Breast epithelium (tissue), 4 donors: ENCODE measurements at places on chromosomes 3 and 15. TPM values are rescaled to one million over a fixed set of nuclear protein-coding genes. Genes with fewer than 3 reads are reported as not detected.

Gene SLC30A4
- total RNA-seq: 5.9 TPM

Gene LRRC31
- total RNA-seq: 0.29 TPM

Gene FRMD5
- total RNA-seq: 1.6 TPM

DNA sequence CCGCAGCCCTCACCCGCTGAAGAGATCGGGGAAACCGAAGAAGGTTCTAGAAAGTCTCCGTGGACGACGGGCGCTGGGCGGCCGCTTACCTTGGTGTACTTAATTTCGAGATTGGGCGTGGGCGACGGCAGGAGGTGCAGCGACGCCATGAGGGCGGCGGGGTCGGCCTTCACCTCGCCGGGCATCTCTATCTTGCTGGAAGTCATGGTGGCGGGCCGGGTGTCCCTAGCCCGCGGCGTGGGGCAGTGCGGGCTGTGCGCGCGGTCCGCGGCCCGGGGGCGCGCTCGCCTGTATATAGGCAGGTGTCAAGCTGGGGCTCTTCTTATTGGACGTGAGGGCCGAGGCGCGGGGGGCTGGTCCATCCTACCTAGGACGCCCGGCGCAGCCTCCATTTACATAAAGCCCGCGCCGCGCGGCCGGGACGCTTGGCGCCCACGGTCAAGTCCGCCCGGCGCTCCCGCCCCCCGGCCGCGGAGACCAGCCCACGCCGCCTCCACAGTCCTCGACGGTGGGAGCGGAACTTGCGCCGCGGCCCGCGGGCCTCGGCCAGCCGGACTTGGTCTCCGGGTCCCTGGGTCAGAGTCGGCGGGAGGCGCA, at the start of gene ALDH1A2:
ALDH1A2 (minus strand) TSS at position 267 of the 597 bp plus-strand sequence; CDS start at position 206, 61 bp downstream.
- no peak for DNase-seq

DNA sequence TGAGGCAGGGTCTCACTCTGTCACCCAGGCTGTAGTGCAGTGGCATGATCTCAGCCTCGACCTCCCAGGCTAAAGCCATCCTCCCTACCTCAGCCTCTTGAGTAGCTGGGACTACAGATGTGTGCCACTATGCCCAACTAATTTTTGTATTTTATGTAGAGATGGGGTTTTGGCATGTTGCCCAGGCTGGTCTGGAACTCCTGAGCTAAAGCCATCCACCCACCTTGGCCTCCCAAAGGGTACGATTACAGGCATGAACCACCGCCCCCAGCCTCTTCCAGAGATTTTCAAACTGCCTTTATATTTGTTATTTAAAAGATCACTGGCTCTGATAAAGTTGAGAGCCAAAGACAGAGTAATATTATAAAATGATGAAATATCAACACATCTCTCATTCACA, 37.3 kb downstream of the BSN start:
- no peak for DNase-seq

DNA sequence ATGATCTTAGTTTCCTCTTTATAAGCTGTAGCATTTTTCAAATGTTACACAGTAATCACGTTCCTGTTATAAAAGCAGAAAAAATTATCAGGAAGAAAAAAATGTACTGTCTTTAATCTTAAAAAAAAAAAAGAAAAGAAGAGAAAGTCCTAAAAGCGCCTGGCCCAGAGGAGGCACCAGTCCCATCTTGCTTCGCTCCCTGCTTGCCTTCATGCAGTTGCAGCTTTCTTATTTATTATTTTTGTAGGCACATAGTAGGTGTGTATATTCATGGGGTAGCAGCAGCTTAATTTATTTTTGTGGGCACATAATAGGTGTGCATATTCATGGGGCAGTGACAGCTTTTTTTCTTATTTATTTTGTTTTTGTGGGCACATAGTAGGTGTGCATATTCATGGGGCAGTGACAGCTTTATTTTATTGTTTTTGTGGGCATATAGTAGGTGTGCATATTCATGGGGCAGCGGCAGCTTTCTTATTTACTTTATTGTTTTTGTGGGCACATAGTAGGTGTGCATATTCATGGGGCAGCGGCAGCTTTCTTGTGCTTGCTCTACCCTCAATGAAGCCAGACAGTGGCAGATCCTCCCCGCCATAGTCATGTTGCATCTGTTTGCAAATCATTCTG, 5.5 kb upstream of the EHD4 start:
- DNase-seq: peak; percentile 6

GRCh38 chr3:58659051-58659675, 7.4 kb downstream of the FAM3D start:
- peak; percentile 59 for DNase-seq

DNA sequence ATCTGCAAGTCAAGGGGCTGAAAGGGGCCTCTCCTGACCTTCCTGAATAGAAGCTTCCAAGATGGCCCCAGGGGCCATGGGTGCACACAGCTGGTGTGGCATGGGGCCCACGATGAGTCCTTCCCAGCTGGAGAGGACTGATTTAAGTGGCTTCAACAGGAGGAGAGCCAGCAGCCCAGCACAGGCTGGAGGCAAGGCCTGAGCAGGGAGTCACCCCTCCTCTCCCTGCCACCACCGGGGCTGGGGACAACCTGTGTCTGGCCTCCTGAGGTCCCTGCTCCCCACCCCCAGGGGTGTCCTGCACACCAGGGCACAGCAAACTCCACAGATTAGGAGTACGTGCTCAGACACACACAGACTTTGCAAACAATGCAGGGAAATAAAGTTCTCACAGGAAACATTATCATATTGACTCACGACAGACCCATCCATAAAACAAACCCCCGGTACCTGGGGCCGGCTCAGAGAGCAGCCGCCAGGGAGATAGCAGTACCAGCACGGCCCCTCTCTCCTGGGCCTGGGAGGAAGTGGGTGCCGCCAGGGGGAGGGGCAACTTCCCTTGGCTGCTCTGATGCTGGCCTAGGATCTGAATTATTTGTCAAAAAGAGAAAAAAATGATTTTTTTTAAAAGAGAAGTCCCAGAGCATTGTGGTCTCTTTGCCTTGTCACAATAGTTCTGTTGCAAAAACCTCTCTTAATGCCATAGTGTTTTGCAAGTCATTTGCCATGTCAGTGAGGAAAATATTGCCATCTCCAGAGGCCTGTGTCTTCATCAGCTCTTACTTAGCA, 21.9 kb upstream of the TSEN2 start:
- DNase-seq: no peak

DNA sequence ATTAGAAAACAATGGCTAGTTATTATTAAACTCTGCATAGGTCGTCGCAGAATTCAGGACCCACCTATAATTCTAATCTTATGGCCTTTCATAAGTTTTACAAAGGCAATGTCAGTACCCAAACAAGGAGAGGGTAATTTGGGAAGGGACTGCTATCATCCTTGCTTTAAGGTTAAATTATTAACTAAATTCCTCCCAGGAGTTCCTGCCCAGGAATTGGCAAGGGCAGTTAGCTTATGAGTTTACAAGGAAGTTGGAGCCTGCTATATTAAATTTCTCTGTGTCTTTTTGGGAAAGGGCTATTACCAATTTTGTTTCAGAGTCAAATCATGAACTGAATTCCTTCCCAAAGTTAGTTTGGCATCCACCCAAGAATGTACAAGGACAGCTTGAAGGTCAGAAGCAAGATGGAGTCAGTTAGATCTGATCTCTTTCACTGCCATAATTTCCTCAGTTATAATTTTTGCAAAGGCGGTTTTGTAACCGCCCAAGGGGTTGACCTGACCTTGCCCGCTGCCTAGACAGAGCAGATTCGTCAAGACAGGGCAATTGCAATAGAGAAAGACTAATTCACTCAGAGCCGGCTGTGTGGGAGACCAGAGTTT, 45.3 kb upstream of the LHFPL4 start:
- no peak for DNase-seq

DNA sequence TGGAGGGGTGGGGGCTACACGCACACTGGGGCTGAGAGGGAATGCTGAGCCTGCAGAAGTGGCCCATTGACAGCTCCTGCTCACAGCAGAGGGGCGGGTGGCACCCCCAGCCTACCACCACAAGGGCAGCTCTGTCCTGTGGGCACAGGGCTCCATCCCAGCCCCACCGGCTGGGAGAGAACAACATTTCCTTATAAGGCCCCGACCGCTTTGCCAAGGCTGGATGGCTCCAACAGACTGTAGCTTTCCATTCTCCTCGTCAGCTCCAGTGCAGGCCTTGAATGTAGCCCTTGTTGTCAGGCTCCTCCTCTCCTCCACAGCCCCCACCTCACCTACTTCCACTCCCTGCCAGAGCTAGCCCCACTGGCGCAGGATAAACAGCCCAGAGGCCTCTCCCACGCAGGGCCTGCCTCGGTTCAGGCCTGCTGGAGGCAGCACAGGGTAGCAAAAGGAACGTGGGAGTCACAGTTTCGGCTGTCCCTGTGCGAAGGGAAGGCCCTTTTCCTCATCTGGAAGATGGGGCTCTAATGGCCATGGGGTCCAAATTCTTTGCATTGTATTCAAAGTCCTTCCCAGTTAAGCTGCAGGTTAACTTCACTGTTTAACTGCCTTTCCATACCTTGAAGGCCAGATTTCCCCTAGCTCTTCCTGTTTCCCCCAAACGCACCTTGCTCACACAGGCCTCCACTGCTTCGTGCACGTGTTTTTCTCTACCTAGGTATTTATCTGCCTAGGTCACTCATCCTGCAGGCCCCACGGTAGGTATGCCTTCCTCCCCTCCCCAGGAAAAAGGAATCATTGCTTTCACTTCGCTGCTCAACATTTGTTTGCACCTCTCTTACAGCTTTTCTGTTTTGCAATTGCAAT, 101.6 kb upstream of the LPP start:
- peak; percentile 99 for DNase-seq

DNA sequence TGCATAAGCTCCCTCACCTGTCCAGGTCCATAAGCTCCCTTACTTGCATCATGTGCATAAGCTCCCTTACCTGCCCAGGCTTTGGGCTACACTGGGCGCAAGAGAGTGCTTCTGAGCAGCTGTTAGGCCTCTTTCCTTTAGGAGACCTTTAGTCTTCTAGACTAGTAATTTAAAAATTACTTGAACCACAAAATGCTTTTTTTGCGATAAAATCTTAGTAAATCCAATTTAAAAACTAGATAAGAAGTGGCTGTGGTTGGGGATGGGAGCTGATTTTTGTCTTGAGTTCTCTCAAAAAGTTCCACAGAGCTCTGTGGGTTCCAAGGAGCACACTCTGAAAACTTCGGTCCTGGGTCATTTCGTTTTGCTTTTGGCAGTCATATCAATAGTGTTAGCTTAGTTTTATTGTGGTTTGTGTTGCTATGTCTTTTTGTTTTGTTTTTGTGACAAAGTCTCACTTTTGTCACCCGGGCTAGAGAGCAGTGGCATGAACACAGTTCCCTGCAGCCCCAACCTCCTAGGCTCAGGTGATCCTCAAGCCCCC, 6.7 kb downstream of the CEMIP start:
- DNase-seq: no peak

- no peak for DNase-seq
Observed at GRCh38 chr3:146268535-146269219, 17.8 kb upstream of the PLSCR4 start.

- no peak for DNase-seq
Observed at GRCh38 chr3:186380622-186381380, 18.8 kb upstream of the DGKG start.

- no peak for DNase-seq
Observed at GRCh38 chr15:68228143-68228970, 1.2 kb downstream of the CLN6 start.

DNA sequence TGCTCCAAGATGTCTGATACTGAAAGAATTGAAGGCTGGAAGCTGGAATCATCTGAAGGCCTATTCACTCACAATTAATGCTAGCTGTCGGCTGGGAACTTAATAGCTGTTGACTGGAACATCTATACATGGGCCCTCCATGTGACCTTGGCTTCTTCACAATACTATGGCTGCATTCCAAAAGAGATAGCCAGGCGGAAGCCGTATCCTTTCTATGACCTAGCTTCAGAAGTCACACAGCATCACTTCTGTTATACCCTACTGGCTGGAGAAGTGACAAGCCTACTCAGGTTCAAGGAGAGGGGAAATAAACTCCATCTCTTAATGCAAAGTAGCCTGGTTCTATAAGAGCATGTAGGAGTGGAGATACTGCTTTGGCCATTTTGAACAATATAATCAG, 50.9 kb upstream of the SPRED1 start:
- DNase-seq: no peak

DNA sequence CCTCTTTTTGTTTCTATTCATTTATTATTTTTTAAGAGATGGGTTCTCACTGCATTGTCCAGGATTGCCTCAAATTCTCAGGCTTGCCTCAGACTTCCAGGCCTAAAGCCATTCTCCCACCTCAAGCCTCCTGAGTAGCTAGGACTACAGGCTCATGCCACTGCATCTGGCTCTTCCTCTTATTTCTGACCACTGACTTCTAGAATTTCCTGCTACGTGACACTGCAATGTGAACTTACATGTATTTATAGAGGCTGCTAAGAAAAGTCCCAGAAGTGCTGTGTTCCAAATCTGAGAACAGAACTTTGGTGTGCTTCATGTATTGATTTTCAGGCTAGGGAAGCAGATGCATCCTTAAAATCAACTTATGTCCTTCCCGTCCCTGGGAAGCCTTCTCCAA, 407.4 kb downstream of the RSL24D1 start:
- DNase-seq: no peak
